Stimulated activated CD8-positive, alpha-beta memory T cell treated with anti-CD3 and anti-CD28 coated beads, Interleukin-15, amount 100 ng/mL, for 24 hours (primary cell): ENCODE measurements at places on chromosomes 2 and 18.

DNA sequence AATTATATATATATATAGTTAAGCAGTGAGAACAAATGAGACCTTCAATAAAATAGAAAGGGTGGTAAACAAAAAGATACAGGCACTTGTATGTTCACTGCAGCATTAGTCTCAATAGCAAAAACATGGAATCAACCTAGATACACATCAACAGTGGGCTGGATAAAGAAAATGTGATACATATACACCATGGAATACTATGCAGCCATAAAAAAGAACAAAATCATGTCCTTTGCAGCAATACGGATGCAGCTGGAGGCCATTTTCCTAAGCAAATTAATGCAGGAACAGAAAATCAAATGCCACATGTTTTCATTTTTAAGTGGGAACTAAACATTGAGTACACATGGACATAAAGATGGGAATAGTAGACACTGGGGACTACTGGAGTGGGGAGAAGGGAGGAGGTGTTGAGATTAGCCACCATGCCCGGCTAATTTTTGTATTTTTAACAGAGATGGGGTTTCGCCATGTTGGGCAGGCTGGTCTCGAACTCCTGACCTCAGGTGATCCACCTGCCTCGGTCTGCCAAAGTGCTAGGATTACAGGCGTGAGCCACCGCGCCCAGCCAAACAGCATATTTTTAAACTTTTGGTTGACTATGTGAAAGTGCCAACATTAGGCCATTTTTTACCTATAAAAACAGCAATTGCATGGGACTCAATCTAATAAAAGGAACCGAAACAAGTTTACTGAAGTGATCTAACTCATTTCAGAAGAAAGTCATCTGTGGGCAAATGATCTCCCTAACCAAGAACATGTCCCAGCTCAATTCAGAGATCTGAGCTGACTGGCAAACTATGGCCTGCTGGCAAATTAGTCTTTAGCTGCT is 23.7 kb downstream of the ICA1L start:
- no peak for DNase-seq

- no peak for DNase-seq
Measured at GRCh38 chr2:12240206-12240605, 476.5 kb upstream of the TRIB2 start.

- no peak for DNase-seq
Measured at GRCh38 chr2:124756048-124756447, 731.0 kb downstream of the CNTNAP5 start.

DNA sequence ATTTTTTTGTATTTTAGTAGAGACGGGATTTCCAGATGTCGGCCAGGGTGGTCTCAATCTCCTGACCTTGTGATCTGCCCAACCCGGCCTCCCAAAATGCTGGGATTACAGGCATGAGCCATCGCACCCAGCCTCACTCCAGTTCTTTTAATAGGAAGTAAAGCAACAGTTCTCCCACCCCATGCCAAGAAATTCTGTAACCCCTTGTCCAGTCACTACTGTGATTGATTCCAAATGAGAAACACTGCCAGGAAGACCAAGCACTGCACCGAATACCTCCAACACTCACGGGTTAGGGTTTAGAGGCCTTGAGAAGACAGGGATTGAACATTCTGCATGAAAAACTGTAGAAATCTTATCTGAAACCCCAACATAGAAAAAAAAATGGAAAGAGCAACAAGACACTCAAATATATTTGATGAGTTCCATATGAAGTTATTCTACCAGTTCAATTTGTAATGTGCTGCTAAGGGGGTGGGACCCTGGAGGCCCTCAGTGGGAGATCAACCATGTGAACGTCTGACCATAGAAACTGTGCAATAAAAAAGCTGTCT is 48.2 kb upstream of the BIN1 start:
- no peak for DNase-seq

GRCh38 chr18:47911877-47912276 is 18.6 kb downstream of the SMAD2 start:
- no peak for DNase-seq

DNA sequence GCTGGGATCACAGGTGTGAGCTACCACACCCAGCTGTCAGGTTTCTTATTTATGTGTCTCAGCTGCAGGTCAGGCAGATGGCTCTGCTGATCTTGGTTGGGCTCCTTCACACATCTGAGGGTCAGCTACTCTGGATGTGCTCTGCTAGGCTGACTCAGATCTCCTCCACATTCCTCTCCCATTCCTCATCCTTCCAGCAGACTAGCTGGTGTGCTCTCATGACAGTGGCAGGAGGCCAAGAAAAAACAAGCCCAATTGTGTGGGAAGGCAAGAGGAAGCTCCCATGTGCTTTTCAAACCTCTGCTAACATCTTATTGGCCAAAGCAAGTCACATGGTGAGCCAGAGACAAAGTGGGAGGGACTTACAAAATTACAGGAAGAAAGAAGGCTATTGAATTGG is 11.7 kb upstream of the MSH6 start:
- no peak for DNase-seq

DNA sequence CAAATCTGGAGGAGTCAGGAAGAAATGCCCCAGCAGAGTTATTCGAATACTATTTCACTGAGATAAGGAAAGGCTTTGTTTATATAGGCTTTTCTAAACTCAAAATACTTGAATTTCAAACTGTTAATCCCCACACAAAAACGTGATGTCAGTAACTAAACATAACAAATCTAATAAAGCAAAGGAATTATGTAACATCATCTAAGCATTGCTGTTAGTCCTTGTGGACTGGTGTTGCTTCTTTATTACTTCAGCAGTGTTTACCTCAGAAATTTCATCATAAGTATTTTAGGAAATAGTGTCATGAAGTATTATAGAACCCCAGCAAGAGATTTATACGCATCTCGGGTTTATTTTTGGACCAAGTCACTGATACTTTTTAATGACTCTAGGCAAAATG is 19.7 kb upstream of the SANBR start:
- no peak for DNase-seq

DNA sequence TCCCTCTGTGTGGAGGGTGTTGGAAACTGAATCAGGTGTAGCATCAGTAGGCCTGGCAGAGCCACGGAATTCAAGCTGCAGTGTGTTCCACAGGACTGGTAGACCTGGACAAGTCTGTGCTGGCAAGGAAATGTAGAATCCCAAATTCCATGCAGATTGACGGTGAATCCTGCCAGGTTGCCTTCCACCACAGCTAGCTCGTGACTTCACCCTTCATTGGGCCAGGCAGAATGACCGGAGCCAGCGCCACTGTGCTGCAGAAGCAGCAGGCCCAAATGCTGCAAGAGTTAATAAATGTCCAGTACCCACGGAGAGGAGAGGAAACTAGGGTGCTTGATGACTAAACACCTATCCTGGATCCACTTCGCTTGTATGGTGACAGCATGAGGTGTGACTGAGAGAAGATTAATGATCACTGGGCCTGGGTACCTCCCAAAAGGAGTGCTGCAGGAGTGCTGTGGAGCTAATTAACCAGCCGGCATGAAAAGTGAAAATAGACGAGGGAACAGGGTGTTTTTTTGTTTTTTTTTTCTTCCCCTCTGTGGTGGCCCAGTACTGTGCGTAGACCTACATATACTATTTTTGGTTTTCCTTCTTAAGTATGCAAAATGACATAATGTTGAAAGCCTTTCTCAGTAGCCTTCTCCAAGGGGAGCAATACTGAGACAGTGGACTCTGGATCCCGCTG is 122.2 kb downstream of the TANC1 start:
- DNase-seq: no peak

- DNase-seq: no peak
Measured at GRCh38 chr2:129233166-129233565, 746.3 kb upstream of the RAB6C start.

GRCh38 chr2:215356948-215357461 is 45.1 kb downstream of the ATIC start:
- DNase-seq: no peak

DNA sequence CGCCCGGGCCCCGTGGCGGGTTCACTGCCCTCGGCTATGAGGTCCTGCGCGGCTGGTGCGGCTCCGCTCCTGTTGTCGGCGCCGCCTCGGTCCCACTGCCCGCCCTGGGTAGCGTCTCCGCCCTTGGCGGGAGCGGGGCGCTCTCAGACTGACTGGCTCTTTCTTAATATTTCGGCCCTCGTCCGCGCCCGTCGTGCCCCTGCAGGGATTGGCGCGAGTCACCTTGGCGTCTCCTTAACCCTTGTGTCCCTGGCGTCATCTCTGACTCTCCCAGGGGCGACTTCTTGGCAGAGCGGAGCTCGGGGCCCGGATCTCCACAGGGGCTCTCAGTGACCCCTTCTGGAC is 1.3 kb downstream of the PTMA start:
- peak; percentile 25 for DNase-seq

- no peak for DNase-seq
Measured at GRCh38 chr2:238389988-238390589, 36.6 kb upstream of the ASB1 start.

DNA sequence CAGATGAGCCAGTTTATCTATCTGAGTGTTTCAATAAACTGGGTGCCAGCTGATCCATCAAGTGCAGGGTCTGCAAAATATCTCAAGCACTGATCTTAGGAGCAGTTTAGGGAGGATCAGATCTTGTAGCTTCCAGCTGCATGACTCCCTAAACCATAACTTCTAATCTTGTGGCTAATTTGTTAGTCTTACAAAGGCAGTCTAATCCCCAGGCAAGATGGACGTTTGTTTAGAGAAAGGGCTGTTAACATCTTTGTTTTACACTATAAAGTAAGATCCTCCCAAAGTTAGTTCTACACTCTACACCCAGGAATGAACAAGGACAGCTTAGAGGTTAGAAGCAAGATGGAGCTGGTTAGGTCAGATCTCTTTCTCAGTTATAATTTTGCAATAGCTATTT is 28.7 kb upstream of the HNMT start:
- no peak for DNase-seq

DNA sequence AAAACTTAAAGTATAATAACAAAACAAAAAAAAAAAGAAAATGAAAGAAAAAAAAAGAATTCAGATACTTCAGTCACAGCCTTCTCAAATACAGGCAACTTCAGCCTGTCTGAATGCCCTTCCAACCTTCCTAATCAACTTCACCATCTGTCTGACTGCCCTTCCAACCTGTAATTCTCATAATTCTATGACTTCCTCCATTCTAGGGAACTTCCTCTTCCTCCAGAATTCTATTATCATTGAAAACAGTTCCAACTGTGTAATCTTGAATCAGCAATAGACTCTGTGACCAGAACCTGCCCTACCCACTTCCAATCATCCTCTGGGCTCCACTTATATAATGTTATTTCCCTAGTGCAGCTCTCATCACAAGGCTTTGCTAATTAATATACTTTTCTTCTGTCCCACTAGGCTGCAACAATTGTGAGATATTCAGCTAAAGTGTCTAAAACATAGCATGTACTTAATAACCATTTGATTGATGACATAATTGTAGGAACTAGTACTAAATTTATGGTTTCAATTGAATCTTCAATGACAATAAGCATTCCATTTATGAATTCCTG is 127.3 kb downstream of the UPP2 start:
- DNase-seq: no peak

DNA sequence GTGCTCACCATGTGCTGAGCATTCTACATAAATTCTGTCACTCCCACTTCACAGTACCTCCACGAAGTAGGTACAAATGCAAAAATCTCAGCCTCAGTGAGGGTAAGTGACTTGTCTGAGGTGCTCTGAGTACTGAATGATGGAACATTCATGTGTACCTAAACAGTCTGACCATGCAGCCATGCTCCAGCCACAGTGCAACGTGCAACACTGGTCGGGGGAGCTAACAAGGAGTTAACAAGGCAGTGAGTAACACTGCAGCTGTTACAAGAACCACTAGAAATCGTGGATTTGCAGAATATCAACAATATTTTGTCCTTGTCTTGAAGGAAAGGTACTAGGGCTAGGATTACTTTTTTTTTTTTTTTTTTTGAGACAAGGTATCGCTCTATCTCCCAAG is 36.6 kb upstream of the NDUFV2 start:
- no peak for DNase-seq

- DNase-seq: no peak
Measured at GRCh38 chr2:69253112-69253511, 133.9 kb downstream of the GFPT1 start.

GRCh38 chr2:19733951-19734425 is 167.8 kb downstream of the TTC32 start:
- DNase-seq: no peak

DNA sequence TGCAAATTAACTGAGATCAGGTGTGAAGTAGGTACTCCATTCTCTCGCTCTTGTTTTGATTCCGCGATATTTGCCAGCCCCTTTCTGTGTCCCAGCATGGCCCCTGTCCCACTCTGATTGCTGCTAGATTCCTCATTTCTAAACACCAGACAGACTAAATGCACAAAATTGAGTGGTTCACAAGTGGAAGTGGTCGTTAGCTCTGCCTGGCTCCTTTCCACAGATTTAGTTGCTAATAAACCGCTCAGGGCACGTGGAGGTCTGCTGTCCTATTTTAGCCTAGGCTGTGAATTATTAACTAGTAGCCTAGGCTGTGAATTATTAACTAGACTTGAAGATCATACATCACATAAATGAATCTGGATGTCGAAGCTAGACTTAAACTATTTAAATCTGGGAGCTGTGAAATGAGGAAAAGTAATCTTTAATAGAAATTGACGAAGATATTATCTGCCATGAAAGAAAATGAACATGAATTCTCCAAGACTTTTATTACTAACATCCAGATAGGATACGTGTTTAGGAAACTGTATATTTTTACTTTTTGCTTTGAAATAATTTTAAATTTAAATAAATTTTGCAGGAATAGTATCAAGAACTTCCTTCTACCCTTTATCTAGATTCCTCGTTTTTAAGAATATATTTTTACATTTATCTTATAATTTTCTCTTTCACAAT is 3.7 kb downstream of the IL1RL2 start:
- no peak for DNase-seq

- no peak for DNase-seq
Measured at GRCh38 chr2:44135296-44135695, 33.4 kb upstream of the PPM1B start.

GRCh38 chr2:206521115-206521514 is 77.8 kb downstream of the ADAM23 start:
- no peak for DNase-seq

- DNase-seq: no peak
Measured at GRCh38 chr2:20573620-20574422, 77.1 kb downstream of the HS1BP3 start.

DNA sequence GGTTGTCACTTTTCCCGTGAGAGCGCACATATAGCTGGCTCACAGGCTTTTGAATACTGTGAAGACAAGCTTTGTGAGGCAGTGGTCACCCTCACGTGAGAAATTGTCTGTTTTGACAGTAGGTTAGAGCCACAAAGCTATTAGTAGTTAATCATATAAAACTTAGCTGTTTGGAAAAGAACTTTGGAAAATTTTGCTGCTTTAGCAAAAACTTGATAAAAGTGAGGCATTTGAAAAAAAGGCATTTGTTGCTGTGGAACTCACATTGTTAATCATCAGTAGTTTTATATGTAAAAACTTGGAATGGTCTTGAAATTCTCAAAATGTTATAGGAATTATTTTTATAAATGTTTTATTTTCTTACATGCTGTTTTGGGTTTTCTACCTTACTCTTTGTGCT is 22.3 kb downstream of the C2orf74 start:
- no peak for DNase-seq

- no peak for DNase-seq
Measured at GRCh38 chr18:37335409-37335736, 230.2 kb downstream of the CELF4 start.

- no peak for DNase-seq
Measured at GRCh38 chr2:206855585-206856433, 83.5 kb upstream of the CPO start.

- DNase-seq: no peak
Measured at GRCh38 chr2:10425699-10426098, 22.4 kb downstream of the ODC1 start.

- DNase-seq: no peak
Measured at GRCh38 chr2:107591561-107592279, 235.0 kb upstream of the RGPD4 start.
